Kidney epithelial cell (primary cell): ENCODE measurements at places on chromosomes 16 and 17.

GRCh38 chr17:59643159-59644140 is 23.8 kb downstream of the CLTC start:
- DNase-seq, result no peak

- DNase-seq, result peak; percentile 85
Observed at GRCh38 chr16:22188595-22189442, 17.3 kb upstream of the EEF2K start.

DNA sequence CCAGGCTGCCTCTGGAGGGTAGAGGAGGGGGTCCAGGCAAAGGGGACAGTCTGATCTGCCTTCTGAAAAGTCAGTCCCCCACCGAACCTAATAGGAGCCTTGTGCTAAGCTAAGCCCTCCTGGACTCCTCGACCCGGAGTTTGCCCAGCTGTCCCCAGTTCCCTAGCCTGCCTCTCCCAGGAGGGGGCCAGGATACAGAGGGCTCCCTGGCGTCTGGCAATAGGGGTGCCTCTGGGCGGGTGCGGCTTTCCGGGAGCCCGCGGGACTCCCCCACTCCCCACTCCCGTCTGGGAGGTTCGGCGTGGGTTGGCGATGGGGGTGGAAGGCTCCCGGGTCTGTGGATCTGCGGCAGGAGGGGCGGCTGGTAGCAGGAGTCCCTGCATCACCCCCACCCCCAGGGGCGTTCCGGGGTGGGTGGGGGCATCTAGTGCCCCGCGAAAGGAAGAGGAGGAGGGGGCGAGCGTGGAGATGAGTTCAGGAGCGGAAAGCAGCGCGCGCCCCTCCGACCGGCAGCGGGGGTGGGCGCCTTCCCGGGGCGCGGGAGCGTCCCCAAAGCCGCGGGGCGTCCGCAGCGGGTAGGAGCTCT is 1.2 kb downstream of the GSG1L start:
- no peak for DNase-seq

GRCh38 chr16:11036040-11036439 is 91.7 kb downstream of the CLEC16A start:
- DNase-seq, result no peak

DNA sequence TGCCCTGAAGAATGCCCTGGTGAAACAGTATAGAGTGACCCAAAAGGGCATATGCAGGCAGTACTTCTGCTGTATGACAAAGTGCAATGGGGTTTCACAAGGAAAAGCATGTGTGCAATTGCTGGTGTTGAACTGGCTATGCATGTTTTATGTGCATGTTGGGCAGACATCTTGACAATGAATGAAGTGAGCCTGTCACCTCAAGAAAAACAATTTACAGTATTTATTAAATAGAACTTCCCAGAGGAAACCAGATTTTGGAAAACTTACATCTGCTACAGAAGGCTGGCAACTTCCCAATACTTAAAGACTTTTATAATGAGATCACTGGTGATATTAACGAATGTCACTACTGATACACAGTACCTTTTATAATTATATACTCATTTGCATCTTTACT is 30.6 kb downstream of the C17orf67 start:
- no peak for DNase-seq

GRCh38 chr16:81574168-81574567 is 129.6 kb downstream of the CMIP start:
- DNase-seq, result no peak

GRCh38 chr17:34182036-34182803 is 72.9 kb upstream of the CCL2 start:
- no peak for DNase-seq

- DNase-seq, result no peak
Observed at GRCh38 chr16:82195917-82196494, 26.0 kb upstream of the MPHOSPH6 start.

DNA sequence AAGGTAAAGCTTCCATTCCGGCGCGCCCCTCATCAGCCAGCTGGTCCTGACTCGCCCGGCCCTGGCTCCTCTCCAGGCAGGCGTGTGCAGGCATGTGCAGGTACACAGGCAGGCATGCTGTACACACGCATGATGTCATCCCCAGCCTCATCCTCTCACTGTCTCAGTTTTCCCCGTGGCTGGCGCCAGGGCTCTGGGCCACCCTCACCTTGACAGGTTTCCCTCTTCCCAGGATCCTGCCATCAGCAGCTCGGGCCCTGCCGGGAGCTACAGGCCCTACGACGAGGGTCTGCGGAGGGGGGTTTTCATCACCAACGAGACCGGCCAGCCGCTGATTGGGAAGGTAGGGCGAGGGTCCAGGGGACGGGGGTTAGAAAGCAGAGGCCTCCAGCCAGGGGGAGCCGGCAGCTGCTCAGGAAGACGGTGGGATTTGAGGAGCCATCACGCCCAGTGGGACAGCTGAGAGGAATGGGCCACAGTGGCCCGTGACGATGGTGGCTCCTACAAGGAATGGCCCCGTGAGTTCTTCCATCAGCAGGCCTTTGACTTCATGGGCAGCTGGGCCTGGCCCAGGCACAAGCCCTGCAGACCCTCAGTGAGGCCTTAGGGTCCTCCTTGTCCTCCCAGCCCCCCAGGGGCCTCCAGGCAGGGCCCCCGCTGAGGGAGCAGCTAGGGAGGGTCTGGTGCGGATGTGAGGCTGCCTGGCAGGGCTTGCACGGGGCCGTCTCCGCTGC is 8.5 kb downstream of the GAA start:
- DNase-seq, result no peak

GRCh38 chr16:73315645-73316044 is 267.7 kb upstream of the ZFHX3 start:
- no peak for DNase-seq

- no peak for DNase-seq
Observed at GRCh38 chr17:17795946-17796786, 40.6 kb downstream of the SREBF1 start.

GRCh38 chr17:72976971-72977770 is 115.3 kb downstream of the SLC39A11 start:
- DNase-seq, result peak; percentile 63

GRCh38 chr17:13931111-13931526 is 138.2 kb upstream of the COX10 start:
- no peak for DNase-seq

GRCh38 chr16:68299571-68300453 is 10.9 kb downstream of the SLC7A6OS start:
- DNase-seq, result no peak

GRCh38 chr16:11309895-11310633 is 28.9 kb upstream of the PRM1 start:
- DNase-seq, result no peak

DNA sequence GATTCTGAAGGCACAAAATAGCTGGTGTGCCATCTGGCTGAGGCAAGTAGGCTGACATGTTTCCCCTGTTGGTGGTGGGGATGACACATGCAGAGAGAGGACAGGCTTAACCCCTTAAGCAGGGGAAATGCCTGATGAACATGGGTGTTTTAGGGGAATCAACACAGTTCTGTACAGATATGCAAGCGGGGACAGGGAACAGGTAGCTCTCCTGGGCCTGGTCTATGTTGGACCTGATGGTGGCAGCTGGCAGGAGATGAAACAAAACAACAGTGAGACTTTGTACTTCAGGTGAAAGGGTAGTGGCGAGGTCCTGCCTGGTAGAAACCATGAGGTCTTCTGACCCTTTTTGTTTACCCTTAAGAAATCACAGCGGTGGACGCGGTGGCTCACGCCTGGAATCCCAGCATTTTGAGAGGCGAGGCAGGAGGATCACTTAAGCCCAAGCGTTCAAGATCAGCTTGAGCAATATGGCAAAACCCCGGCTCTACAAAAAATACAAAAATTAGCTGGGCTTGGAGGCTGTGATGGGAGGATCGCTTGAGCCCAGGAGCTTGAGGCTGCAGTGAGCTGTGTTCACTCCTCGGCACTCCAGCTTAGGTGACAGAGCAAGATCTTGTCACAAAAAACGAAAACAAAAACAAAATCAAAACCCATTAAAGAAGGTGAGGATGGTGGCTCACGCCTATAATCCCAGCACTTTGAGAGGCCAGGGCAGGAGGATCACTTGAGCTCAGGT is 10.5 kb downstream of the OR1F1 start:
- no peak for DNase-seq

DNA sequence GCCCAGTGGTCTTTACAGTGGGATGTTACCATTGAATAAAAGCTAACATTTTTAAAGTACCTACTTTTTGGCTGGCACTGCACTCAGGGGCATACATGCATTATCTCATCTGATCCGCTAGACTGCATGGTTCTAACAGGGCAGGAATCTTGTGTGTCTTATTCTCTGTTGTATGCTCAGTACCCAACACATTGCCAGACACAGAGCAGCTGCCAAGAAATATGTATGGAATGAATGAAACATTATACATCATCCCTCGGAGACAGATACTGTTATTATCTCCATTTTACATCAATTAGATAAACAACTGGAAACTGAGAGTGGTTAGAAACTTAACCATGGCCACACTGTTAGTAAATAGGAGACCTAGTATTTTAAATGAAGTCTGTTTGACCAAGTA is 74.1 kb upstream of the CDH11 start:
- no peak for DNase-seq

GRCh38 chr16:11128211-11129141 is 127.5 kb downstream of the SOCS1 start:
- DNase-seq, result no peak

- no peak for DNase-seq
Observed at GRCh38 chr17:58632324-58633314, 59.2 kb downstream of the TEX14 start.

DNA sequence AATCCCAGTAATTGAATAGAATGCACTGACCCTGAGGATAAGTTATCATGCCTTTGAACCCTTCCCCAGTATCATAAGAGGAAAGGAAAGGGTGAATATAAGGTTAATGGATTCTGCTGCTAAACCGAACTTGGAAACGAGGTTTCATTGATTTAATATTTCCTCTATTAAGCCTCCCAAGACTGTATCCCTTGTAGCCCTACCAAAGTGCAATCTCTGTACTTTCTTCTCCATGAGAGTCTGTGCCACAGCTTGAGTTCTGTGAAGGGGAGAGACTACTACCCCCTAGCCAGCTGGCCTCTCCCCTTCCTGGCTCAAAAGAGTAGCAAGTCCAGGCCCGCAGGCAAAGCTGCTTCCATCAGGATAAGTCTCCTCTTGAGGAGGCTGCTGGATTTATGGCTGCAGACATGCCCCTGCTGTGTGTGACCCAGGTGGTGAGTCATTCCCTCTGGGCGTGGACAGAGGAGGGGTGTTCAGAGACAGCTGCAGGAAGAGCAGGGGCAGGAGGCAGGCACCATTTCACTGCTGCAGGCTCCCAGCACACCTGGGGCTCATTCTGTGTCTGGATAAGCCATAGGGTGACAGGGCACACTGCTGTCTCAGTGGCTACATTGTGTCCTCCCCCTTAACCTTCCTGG is 58.4 kb downstream of the TOM1L2 start:
- peak; percentile 85 for DNase-seq

DNA sequence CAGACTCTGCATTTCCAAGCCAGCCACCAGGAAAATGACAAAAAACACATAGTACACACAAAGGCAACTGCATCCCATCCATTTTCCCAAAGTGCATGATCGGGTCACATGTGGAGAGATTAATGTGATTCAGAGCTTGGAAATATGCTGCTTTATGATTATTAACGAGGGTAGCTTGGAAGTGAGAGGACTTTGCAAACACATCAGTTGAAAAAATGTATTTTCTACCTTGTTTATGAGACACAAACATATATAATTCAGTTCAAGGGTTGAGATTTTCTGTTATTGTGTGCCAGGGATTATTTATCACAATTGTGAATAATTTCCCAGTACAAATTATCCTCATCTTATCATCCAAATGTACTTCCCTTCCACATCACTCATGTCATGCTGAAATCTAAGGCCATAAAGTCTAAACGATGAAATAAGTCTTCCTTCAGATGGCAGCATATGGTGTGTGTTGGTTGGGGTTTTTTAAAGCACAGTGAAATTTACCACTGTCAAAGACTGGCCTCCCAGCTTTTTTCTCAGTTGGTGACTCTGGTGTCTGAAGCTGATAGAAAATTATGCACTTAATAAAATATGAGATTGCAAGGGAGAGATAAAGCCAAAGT is 104.7 kb upstream of the ADAMTS18 start:
- no peak for DNase-seq

- no peak for DNase-seq
Observed at GRCh38 chr16:60328152-60328551, 1594.0 kb upstream of the GOT2 start.

DNA sequence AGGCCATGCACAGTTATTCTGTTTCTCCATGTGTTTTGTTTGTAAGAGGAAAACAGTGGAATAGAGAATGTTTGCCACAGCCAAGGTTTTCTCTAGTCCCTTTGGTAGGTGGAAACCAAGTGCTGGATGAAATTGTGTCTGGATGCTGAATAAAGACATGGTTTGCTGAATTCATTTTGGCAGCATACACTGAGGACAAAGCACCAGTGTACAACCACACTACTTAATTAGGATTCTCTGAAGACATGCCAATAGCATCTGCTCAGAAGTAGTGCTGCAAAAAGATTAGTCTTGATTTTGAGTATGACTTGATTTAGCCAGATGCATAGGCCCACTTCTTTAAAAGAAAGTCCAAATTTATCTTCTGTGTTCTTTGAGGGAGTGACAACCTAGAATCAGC is 230.5 kb upstream of the CACNG5 start:
- no peak for DNase-seq

- DNase-seq, result no peak
Observed at GRCh38 chr17:2211661-2212399, 91.8 kb downstream of the SMG6 start.

GRCh38 chr17:56912105-56912999 is 1.5 kb downstream of the TRIM25 start:
- DNase-seq, result no peak

DNA sequence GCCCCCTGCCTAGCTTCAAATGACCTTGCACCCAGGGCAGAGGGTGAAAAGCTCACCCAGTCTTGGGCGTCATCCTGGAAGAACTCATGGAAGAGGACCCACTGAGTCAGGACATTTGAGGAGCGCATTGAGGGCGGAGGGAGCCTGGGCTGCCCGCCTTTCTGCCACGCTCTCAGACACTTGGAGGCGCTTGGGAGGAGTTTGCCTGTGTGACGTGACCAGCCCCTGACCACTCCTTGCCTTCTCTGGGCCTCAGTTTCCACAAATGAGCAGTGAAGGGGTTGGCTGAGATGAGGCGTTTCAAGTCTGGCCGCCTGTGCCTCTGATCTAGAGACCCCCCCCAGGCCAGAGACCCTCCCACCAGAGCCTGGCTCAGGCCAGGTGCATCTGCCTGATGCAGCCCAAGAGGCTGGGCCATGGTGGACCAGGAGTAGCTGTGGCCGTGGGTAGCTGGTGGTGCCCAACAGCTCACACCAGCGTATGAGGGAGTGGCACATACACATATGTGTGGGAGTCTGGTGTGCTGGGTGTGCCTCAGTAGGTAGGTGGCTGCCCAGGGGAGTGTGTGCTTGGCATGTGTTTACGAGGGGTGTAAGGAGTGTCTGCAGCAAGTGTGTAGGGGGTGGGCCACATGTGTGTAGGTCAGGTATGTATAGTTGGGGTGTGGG is 80.2 kb upstream of the TOB1 start:
- no peak for DNase-seq

GRCh38 chr17:6654841-6655731 is 3.5 kb downstream of the C17orf100 start:
- no peak for DNase-seq

GRCh38 chr17:41549596-41550039 is 21.5 kb upstream of the KRT19 start:
- no peak for DNase-seq

GRCh38 chr16:49344401-49344800 is 29.2 kb upstream of the C16orf78 start:
- no peak for DNase-seq

GRCh38 chr17:14744761-14745473 is 444.0 kb downstream of the HS3ST3B1 start:
- no peak for DNase-seq

GRCh38 chr16:3951861-3952736 is 71.6 kb upstream of the CREBBP start:
- no peak for DNase-seq
